Hematopoietic multipotent progenitor cell (in vitro differentiated cells): ENCODE measurements at places on chromosomes 1 and 21. TPM values are rescaled to one million over a fixed set of nuclear protein-coding genes. Genes with fewer than 3 reads are reported as not detected.

The SLAMF6 gene
- 0.54 TPM for total RNA-seq

DNA sequence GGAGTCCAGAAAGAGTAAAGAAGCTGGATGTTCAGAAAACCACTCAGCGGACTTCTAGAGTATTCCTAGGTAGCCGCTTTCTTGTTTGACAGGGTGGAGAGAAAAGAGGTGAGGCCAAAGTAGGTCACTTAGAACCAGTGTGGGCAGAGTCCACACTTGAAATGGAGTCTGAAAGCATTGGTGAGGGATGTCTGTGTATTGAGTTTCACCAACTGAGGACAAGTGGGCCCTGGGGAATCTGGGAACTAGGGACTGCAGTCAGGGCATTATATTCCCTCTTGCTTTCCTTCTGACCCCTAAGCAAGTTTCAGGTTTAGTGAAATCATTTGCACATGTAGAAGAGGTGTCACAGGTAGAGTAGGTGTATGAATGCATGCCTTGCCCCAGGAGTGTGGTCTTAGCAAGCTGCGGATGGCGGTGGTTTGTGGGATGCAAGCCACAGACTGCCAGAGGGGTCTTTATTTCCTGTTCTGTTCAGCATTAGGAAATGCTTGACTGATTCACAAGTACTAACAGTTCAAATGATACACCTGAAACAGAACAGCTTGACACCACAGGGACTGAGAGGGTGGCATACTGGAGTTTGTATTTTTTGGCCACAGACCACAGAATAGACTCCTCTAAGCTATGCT lies 1.1 kb upstream of the GNG12 start:
- DNase-seq: peak; percentile 27

GRCh38 chr1:151259351-151259750 lies 4.8 kb downstream of the PSMD4 start:
- DNase-seq: no peak

DNA sequence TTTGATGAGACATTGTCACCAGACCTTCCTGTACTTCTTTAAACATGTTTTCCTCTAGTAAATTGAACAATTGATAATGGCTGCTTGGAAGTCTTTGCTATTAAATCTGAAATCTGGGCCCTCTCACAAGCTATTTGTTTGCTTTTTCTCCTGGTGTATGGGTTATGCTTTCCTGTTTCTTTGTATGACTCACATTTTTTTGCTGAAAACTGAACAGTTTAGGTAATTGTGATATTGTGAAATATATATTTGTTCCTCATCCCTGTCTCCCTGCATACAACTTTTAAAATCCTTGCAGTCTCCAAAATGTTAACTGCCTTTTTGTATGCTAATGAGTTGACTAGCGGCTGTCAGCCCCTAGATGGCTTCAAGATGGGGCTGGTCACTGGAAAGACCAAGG lies 61.6 kb downstream of the MAP3K21 start:
- DNase-seq: no peak

The PLCH2 gene
- total RNA-seq: 1.3 TPM

GRCh38 chr1:61605607-61606321 lies 119.2 kb downstream of the TM2D1 start:
- no peak for DNase-seq

The FCGR3B gene
- total RNA-seq: 0.27 TPM

- no peak for DNase-seq
Observed at GRCh38 chr1:117231312-117231711, 20.6 kb upstream of the VTCN1 start.

GRCh38 chr1:68221001-68221979 lies 11.0 kb downstream of the WLS start:
- DNase-seq: no peak

The OR2T2 gene
- under 0.01 TPM for total RNA-seq

The WNT9A gene
- 0.27 TPM for total RNA-seq

- no peak for DNase-seq
Observed at GRCh38 chr1:28099050-28099769, 10.8 kb upstream of the EYA3 start.

The CLCNKA gene
- total RNA-seq: not detected
